Activated gamma-delta T cell treated with Interleukin-2 at 50 U/mL for 16 hours (primary cell): ENCODE measurements at places on chromosomes 6 and 20.

DNA sequence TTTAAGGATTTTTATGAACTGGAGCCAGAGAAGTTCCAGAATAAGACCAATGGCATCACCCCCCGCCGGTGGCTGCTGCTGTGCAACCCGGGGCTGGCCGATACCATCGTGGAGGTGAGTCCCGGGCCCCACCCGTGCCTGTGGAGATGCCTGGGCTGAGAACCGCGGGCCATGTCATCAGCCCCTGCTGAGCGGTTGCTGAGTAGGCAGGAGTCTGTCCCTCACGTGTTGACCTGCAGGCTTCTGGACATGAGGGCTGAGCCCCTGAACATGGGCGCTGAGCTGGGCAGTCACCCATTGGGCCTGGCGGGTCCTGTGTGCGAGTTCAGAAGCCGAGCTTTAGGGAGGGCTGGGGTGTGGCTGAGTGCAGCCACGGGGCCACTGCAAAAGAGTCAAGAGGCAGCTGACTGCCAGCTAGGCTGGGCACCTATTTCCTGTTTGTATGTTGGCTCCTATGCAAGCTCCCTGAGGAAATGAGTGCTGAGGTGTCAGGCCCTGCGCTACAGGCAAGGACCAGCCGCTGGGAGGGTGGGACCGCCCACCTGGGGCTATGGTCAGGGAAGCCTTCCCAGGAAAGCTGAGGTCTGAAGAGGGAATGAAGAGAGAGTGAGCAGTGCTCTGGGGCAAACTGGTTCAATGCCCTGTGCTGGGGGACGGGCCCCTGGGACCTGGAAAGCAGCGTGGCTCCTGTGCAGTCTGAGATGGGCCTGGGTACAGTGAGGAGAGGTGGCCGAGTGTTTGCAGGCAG, 34.3 kb downstream of the PYGB start:
- peak; percentile 3 for DNase-seq

GRCh38 chr20:62721511-62722370, 13.1 kb downstream of the NTSR1 start:
- DNase-seq: no peak

- peak; percentile 26 for DNase-seq
These were observed 827 bp downstream of the E2F3 start for GRCh38 chr6:20402342-20403069.

DNA sequence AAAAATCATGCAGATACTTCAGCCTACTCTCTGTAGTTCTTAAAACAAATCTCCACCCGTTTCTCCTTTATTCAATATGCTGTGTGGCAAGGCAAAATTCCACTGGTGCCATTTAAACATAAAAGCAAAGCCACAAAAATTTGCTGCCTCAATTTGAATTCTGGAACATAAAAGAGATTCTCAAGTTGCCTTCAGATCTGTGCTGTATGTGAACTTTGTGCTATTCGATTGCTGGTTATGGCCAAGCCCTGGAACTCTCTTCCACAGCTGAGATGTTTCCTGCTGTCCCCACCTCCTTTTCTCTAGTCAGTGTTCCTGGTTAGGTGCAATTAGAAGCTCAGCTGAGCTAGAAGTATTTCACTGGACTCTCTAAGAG, 395.3 kb upstream of the BTBD3 start:
- DNase-seq: no peak

DNA sequence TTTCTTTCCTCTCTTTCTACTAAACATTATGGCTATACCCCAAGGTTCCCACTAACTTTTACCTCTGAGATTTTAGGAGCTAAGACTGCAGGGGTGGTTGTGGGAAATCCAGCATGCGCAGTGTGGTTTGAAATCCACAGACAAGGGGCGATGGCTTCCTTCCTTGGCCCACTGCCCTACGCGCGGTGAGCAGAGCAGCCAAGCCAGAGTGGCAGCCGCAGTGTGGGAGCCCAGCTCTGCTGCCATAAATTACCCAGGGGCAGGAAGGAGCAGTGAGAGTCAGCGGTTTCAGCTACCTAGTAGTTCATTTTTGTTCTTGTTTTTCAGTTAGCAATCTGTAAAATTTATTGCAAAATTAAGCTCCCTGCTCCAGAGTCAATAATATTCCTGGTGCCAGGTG, 101.4 kb downstream of the BMP2 start:
- no peak for DNase-seq

- no peak for DNase-seq
These were observed 18.6 kb downstream of the MOXD1 start for GRCh38 chr6:132382630-132383175.

GRCh38 chr6:157620944-157621343, 202.1 kb upstream of the SNX9 start:
- no peak for DNase-seq

- no peak for DNase-seq
These were observed 100.0 kb downstream of the PRDM1 start for GRCh38 chr6:106186172-106186571.

GRCh38 chr6:108368431-108369030, 73.7 kb downstream of the AFG1L start:
- no peak for DNase-seq

GRCh38 chr6:32163559-32164258, 686 bp upstream of the EGFL8 start:
- DNase-seq: no peak

DNA sequence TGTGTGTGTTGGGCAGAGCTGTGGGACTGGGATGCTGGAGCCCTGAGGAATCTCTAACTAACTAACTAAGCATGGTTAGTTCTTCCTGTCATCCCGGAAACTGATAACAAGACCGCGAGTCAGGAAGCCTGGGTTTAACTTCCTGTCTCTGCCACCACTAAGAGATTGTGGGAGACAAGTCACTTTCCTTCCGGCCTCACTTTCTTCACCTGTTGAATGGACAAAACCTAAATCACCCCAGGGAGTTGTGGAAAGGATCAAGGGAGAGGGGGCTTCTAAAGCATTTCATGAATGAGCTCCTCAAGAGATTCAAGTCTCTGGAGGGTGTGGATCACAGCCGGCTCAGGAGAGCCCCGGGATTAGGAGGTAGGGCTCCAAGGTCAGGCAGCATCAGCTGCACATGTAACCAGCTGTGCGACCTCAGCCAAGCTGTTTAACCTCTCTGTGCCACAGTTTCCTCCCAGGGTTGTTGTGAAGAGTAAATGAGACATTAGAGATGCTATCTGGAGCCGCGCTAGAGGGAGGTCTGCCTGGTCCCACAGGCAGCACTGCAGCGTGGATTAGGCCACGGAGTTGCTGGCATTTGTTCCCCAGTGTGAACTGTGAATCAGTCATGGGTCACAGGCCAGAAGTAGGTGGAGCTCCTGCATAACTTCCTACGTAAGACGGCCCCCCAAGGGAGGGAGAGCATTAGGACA, 105.1 kb downstream of the TOX2 start:
- DNase-seq: peak; percentile 34

GRCh38 chr6:101077344-101077743, 196.2 kb upstream of the ASCC3 start:
- DNase-seq: no peak

DNA sequence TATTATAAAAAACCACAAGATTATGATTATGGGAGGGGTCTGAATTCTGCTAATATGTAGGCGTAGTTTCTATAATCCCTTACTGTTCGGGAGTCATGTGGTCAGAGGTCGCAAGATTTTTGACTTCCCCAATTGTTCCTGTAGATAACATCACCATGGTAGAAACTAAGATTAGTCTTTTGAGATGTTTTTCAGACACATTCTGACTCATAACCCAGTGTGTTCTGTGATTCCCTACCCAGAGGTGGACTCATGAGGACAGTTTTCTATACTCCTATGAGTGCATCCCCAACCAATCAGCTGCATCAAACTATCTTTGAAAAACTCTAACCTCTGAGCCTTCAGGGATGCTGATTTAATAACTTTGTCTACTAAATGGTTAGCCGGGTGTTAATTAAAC, 175.5 kb downstream of the RFPL4B start:
- no peak for DNase-seq

GRCh38 chr6:6595952-6596351, 7.4 kb downstream of the LY86 start:
- no peak for DNase-seq

DNA sequence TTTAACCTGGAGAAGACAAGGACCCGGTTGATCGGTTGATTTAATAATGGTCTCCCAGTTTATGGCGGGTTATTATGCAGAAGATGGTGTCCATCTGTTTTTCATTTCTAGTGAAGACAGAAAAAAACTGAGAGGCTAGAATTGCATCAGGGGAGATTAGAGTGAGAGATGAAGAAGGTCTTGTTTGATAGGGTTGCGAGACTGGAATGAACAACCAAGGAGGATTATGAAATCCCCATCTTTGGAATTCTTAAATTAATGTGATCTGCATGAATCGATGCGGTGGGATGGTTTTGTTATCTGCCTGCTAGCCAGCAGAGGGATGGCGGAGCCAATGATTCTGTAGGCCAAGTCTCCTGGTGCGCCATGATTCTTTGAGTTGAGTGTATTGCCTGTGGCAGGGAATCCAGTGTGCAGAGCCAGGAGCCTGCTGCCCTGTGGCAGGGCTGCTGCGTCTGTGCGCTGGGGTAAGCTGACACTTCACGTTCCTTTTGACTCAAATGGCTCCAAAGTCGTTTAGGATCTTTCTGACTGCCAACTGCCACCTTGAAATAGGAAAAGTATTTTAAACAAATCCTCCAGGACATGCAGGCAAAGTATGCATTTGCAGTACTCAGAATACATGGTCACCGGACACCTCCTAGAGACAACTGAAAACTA, 200.1 kb downstream of the CLIC5 start:
- no peak for DNase-seq

DNA sequence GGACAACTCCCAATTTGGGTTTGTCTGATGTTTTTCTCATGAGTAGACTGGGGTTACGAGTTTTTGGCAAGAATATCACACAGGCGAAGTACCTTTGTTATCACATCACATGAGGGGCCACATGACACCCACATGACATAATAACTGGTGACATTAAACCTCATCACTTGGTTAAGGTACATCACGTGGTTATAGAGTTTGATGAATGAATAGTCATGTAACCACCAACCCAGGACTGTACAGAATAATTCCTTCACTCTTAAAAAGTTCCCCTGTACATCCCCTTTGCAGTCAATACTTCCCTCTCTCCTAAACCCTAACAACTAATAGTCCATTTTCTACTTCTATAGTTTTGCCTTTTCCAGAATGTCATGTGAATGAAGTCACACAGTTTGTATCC, 83.4 kb downstream of the REV3L start:
- DNase-seq: no peak

DNA sequence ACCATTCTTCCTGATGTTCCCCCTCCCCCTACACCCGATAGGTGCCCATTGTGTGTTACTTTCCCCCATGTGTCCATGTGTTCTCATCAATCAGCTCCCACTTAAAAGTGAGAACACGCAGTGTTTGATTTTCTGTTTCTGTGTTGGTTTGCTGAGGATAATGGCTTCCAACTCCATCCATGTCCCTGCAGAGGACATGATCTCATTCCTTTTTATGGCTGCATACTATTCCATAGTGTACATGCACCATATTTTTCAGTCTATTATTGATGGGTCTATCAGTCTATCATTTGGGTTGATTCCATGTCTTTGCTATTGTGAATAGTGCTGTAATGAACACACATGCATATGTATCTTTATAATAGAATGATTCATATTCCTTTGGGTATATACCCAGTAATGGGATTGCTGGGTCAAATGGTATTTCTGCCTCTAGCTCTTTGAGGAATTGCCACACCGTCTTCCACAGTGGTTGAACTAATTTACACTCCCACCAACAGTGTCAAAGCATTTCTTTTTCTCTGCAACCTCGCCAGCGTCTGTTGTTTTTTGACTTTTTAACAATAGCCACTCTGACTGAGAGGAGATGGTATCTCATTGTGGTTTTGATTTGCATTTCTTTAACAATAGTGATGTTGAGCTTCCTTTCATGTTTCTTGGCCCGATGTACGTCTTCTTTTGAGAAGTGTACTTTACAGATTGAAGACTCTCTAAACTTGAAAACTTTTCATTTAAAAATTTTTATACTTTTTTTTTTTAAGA, 41.0 kb upstream of the GCNT2 start:
- no peak for DNase-seq

GRCh38 chr6:107642095-107642860, 152.4 kb downstream of the SOBP start:
- DNase-seq: no peak

DNA sequence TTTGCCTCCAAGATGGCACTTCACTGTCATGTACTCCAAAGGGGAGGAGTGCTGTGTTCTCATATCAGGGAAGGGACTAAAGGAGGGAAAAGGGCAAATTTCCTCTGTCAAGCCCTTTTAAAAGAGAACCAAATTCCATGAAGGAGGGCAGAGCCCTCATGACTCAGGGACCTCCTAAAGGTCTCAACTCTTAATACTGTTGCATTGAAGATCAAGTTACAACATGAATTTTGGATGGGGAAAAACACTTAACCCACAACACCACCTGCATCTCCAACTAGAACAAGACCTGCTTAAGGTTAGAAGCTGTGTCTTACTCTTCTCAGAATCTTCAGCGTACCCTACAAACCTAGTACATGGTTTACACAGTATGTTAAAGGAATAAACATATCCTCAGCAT, 23.7 kb upstream of the FBXO30 start:
- no peak for DNase-seq

- no peak for DNase-seq
These were observed 18.3 kb downstream of the MPC1 start for GRCh38 chr6:166364456-166364855.
